ENCODE measurements at places on chromosomes 11 and 22. TPM values are rescaled to one million over a fixed set of nuclear protein-coding genes. Genes with fewer than 3 reads are reported as not detected.

GRCh38 chr22:34950489-34950888 lies 115.5 kb upstream of the ISX start:
- no peak for DNase-seq

DNA sequence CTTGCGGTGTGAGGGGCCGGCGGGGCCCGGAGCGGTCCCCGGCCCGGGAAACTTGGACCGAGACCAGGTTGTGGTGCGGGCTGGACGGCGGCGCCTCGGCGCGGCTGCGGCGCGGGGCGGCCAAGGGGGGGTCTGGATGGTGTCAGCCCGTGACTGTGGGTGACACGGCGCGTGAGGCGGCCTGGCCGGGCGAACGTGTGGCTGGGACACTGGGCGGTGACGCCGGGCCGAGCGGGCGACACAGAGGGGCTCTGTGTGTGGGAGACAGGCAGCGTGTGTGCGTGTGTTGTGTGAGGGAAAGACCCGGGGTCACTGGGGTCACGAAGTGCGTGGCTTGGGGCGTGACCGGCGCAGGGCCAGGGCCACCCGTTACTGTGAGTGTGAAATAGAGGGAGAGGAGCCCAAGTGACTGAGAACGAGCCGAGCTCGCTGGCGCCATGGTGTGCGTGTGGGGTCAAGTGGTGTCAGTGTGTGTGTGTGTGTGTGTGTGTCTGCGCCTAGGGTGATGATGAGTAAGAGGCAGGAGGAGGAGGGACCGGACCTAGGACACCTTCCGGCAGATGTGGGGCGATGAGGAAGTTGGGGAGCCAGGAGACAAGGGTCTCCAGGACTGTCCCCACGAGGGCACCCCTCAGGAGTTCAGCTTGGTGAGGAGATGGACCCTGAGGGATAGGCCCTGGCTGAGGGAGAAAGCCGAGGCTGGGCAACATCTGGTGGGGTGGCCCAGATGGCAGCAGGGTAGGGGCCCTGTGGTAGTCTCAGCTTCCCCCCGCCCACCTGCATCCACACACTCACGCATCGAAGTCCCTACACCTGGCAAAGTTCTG lies 817 bp downstream of the RELT start:
- peak; percentile 73 for DNase-seq

The NAALAD2 gene
- total RNA-seq, result 0.42 TPM

- DNase-seq, result no peak
These were observed 93.3 kb downstream of the RCN1 start for GRCh38 chr11:32184041-32184722.

The SLC1A2 gene
- total RNA-seq, result 1.5 TPM

- no peak for DNase-seq
These were observed 5.0 kb upstream of the PPP6R2 start for GRCh38 chr22:50338042-50338573.

- DNase-seq, result no peak
These were observed 2.0 kb upstream of the MAPK11 start for GRCh38 chr22:50272044-50272802.

- no peak for DNase-seq
These were observed 83.3 kb upstream of the ALKBH3 start for GRCh38 chr11:43797337-43797736.

The EIF3D gene
- 146 TPM for total RNA-seq

DNA sequence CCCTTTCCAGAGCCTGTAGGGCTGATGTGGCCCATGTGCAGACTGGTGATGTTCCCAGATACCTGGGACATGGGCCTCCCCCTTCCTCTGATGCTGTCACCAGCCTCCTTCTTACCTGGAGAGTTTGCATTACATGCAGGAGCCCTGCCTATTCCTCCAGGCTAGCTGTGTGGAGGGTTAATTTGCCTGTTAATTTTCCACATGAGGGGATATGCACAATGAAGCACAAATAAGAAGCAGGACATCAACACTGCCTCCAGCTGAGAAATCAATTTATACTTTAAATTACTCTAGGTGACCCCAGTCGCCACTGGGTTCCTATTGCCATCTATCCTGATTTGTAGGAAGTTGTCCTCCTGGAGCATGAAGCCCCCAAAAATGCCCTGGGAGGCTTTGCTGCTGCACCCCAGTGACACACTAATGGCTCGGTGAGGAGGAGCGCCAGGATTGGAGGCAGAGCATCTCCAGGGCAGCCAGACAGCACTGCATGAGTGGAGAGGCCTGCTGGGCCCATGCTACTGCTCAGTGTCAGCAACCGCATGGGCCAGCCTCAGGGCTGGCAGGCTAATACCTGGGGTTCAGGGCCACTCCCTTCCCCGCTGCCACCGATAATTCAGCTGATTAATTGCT lies 101.6 kb upstream of the USP47 start:
- DNase-seq, result no peak

GRCh38 chr11:99199341-99199740 lies 178.6 kb downstream of the CNTN5 start:
- no peak for DNase-seq

- no peak for DNase-seq
These were observed 22.2 kb downstream of the DKK3 start for GRCh38 chr11:11985954-11986949.

GRCh38 chr11:9004183-9004926 lies 554 bp upstream of the NRIP3 start:
- no peak for DNase-seq

- no peak for DNase-seq
These were observed 91.3 kb downstream of the RELT start for GRCh38 chr11:73467505-73467904.

DNA sequence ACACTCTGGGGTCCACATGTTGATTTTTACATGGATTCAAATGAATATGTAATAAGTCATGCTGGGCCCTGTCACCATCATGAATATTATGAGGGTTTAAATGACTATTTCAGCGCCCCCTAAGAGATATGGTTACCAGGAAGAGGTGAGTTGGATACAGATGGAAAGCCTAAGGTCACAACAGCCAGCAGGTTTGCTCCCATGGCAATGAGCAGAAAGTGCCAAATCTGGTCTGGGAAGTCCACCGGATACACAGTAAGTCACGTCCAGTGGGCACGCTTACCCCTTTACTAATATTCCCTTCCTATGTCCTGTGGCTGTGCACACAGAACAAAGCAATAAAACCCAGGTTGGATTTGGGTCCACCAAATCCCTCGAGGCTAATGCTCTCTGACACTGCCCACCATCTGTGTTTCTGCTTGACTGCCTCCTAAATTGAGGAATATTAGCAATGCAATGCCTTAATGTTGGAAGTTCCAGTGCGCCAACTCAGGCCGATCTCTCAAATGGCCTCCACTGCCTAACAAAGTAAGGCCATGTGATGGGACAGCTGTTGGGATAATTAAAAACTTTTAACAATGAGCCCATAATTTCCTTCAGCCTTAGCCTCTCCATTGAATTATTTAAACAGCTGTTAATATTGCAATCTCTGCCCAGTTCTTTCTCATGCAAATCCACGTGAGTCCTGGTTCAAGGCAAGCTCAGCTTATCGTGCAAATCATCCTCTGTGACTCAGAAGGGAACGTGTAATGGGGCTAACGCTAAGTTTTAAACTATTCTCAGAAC lies 97.6 kb downstream of the SLC1A2 start:
- DNase-seq, result no peak

The SLC29A2 gene
- 1.9 TPM for total RNA-seq

Data from aorta (tissue), 5 donors.